ENCODE measurements at places on chromosomes 11 and 22. TPM values are rescaled to one million over a fixed set of nuclear protein-coding genes. Genes with fewer than 3 reads are reported as not detected.

The C11orf86 gene
- total RNA-seq: not detected

The SEC14L3 gene
- total RNA-seq: not detected

The APOL5 gene
- not detected for total RNA-seq

The CCDC73 gene
- total RNA-seq: not detected

The PANX2 gene
- total RNA-seq: 5.1 TPM

DNA sequence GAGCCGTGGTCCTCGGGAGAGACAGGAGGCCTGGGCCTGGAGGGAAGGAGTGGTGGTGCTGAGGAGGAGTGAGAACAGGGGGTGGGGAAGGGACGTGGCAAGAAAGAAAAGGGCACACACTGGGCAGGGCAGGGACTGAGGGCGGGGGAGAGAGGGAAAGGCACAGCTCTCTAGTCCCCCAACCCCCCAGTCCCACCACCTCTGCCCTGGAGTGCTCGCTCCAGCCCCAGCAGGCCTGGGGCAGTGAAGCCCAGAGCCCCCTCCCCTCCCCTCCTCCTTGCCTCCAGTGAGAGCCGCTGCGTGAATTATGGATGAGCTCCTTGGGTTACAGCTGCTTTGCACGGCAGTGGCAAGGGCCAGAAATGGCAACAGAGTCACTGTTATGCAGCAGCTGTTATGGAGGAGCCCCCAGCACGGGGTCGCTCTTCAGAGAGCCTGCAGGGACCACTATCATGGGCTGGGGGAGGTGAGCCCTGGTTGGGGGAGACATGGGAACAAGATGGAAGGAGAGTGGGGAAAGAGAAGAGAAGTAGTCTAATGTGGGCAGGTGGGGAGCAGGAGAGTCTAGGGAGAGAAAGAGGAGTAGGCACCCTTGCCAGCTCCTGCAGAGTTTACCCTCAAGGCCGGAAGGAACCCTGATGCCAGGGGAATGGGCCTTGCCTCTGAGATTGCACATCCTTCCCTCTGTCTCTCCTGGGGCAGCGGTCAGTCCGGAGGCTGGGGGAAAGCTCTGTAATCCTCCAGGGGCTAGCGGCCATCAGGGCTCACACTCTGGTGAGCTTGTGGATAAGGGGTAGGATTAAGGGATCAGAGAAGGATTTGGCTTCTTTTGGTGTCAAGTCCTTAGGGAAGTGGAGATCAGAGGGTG, 3.6 kb downstream of the RTN4RL2 start:
- DNase-seq: no peak

DNA sequence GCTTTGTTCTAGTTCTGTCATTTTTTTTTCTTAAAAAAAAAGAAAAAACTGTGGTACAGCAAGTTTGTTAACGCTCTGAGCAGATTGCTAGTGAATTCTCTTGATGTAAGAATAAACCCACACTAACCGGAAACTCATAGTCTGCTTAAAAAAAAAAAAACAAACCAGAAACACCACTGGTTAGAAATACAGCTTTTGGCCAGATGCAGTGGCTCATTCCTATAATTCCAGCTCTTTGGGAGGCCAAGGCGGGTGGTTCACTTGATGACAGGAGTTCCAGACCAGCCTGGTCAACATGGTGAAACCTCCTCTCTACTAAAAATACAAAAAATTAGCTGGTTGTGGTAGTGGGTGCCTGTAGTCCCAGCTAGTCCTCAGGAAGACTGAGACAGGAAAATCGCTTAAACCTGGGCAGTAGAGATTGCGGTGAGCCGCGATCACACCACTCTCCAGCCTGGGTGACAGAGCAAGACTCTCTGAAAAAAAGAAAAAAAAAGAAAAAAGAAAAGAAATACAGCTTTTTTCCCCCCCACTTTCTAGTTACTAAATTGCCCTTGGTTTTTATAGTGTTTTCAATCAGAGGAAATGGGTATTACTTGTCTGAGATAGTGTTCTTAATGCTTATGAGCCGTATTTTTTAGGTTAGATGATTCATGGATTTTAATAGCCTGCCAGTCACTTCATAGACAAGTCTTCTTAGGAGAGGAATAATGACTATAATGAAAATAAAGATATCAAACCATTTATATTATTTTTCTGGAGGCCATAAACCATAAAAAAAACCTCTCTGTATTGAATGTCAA, 222.8 kb downstream of the DDX10 start:
- DNase-seq: no peak

DNA sequence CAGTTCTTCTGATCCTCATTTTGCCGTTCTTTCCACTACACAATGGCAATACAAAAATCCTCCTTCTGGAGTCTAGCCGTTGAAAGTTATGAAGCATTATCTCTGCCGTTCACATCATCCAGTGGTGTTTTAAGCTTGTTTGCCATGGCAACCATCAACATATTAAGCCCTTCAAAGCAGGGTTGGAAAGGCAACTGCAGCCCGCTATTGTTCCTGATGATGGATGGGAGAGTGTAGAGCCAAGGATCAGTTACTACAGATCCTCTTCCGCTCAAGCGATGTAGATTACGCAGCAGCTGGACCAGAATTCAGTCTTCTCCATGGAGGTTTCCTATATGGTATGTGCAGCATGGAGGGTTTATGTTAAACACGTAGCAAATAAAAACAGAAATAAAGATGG, 352.7 kb downstream of the NTM start:
- no peak for DNase-seq

DNA sequence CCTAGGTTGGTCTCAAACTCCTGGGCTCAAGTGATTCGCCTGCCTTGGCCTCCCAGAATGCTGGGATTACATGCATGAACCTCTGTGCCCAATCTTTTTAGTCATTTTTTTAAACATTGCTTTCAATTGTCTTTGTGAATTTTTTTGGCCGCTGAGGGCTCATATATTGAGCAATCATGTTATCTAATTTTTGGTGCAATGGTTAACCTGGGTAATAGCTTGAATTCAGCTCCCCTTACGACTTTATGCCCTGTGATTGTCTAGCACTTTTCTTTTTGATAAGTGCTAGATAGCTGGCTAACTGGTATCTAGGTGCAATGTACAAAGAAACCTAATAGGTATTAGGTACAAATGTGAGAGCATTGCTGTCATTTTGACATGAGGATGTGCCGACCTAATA, 35.3 kb upstream of the CAT start:
- no peak for DNase-seq

GRCh38 chr22:41366323-41367029, 15.3 kb upstream of the TEF start:
- no peak for DNase-seq

- DNase-seq: no peak
Observed at GRCh38 chr22:36818010-36818642, 1.3 kb upstream of the PVALB start.

GRCh38 chr11:60942219-60942618, 9.8 kb downstream of the SLC15A3 start:
- no peak for DNase-seq

GRCh38 chr11:69452206-69452987, 29.1 kb upstream of the LINC01488 start:
- DNase-seq: no peak

DNA sequence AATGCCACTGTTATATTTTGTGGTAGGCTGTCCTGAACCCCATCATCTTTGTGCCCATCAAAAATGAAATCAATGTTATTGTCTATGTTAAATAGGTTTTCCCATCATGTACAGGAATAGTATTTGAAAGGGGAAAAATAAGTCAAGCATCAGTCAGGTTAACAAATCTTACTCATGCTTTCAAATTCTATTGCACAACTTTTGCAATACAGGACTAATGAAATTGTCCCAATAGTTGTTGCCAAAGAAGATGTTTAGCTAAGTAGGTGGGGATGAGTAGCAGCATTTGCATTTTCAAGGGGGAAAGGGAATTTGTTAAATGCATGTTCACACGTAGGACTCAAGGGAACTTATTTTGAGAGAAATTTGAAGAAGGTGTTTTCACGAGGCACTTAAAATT, 962.1 kb downstream of the JRKL start:
- DNase-seq: no peak

DNA sequence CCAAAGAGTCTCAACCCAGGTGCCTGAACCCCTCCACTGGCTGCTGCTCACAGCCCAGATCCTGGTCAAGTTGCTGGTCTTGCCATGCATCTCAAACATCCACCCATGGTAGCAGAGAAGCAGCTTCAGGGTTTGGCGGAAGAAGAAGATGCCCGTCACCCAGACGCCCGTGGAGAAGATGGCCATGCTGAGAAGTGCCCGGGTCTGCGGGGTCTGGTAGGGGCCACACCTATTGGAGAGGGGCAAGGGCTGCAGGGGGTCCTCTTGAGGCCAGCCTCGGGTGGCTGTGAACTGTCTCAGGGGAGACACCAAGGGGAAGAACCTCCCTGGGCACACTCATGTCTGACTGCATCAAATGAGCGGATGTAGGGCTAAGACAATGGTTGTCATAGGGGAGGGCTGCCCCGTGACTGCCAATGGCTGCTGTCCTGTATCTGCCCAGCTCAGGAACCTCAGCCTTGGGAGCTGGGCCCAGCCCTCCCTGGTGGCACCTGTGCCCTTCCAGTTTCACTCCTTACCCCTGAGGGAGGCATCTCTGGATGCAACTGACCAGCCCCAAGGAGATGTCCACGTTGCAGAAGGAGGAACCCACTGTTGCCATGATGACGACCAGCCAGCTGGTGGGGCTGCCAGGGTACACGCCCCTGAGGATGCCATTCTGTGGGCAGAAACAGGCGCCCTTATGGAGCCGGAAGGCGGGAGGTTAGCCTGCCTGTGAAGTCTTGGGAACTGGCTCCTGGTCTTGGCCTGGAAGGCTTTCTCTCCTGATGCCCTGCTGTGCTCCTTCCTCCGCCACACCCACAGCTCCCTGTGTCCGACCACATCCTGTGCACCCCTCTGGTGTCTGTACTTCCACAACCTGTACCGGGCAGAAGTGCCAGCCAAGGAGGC, 1.2 kb downstream of the CPT1B start:
- DNase-seq: no peak

GRCh38 chr11:101446238-101446637, 137.6 kb downstream of the TRPC6 start:
- no peak for DNase-seq

Data from endothelial cell of umbilical vein (primary cell).